Calu3 (cell line): ENCODE measurements at places on chromosomes 6 and 20.

GRCh38 chr6:157025437-157025836 lies 248.3 kb downstream of the ARID1B start:
- DNase-seq: no peak

GRCh38 chr6:154457881-154458284 lies 52.6 kb downstream of the CNKSR3 start:
- DNase-seq: no peak

- no peak for DNase-seq
Measured at GRCh38 chr6:6865611-6866010, 242.2 kb upstream of the RREB1 start.

DNA sequence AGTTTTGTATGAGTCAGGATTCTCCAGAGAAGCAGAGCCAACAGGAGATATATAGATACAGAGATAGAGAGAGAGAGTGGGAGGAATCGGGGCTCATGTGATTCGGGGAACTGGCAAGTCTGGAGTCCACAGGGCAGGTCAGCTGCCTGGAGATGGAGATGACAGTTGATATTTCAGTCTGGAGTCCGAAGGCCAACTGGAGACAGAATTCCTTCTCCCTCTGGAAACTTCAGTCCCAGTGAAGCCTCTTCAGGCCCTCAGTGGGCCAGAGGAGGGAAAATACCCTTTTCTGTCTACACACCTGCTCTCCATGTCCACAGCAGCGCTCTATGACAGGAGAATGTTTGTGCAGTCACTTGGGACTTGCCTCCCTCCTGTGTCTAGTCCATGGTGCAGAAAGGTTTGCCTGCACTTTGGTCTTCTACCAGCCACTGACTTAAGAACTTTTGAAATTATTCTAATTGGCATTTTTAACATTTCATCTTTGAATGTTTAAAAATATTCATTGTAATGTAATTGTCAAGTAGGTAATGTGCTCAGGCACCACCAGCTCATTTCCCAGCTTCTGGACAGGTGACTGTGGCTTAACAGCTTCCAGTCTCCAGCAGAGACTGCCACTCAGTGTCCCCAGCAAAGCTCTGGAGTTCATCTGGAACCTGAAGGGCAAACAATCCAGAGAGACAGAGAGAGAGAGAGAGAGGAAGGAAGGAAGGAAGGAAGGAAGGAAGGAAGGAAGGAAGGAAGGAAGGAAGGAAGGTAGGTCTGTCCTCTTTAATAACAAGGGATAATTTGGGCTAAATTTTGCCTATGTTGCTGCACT lies 43.8 kb upstream of the AFDN start:
- DNase-seq: no peak

DNA sequence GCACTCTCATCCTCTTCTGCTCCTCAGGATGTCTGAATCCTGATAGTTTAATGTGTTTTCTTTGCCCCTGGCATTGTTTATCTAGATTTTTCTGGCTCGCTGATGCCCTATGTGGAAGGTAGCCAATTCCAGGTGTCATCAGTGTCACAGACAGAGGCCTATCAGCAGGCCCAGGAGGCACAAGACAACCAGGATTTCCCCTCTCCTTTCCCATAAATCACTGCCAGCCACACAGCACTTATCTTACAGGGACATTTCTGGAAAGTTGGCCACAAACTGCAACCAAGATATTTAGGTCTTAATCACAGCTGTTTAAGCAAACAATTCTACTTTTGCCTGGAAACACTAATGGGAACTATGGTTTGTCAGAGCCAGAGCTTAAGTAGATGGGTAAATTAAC lies 28.1 kb downstream of the ADGRF5 start:
- no peak for DNase-seq
